Aorta (tissue), 5 donors: ENCODE measurements at places on chromosomes 6 and 20.

DNA sequence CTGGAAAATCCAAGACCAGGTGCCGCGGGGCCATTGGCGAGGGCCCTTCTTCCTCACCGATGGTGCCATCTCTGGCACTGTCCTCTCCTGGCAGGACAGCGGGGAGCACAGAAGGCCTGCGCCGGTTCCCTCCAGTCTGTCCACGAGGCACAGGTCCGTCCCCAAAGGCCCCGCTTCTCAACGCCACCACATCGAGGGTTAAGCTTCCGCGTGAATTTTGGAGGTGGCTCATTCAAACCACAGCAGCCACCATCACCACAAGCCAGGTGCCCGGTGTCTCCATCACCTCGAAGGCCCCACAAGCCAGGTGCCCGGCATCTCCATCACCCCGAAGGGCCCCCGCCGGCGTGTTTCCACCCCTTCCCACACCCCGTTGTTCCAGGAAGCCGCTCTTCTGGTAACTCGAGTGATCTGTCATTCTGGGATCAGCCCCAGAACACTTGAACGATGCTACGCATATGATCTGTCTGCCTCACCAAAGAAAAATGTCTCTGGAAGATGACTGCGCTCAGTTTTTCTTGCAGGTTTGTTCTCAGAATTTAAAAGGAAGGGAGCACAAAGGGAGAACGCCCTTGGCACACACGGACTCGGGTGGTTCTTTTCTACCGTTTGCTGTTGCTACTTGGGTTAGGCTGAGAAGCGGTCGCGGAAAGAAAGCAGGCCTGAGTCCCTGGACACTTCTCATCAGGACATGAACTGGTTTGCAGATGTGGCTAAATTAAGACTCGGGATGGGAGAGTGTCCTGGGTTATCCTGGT lies 9.9 kb upstream of the KIF25 start:
- no peak for DNase-seq
- no peak overlapping the region for H3K27ac ChIP-seq
- H3K4me1 ChIP-seq: no peaks in the 10 kb centered on the region
- H3K4me3 ChIP-seq: no peak overlapping the region
- H3K27me3 ChIP-seq: no peaks in the 10 kb centered on the region

GRCh38 chr6:137709424-137710236 lies 157.4 kb upstream of the TNFAIP3 start:
- no peaks in the 10 kb centered on the region for H3K27me3 ChIP-seq
- no peaks in the 10 kb centered on the region for H3K4me1 ChIP-seq
- no peaks in the 10 kb centered on the region for H3K36me3 ChIP-seq
- H3K4me3 ChIP-seq: no peak overlapping the region

DNA sequence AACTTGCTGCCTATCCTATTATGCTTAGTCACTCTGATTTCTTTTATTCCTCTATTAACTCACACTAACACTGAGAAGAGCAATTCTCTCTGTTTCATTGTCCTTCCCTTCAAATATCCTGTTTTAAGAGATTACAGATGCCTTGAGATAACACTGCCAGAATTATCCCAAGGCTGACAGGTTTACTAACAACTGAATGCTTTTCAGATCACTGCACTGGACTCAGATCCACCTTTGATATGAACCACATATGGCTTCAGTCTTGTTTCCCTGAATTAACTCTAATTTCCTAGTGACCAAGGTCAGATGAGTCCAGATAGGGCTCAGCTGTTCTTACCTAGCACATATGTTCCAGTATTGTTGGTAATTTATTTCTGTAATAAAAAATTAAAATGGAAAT lies 633.1 kb downstream of the GRIK2 start:
- H3K27ac ChIP-seq: no peak overlapping the region
- no peaks in the 10 kb centered on the region for H3K27me3 ChIP-seq
- H3K4me3 ChIP-seq: no peak overlapping the region
- no peaks in the 10 kb centered on the region for H3K36me3 ChIP-seq

- no peak for DNase-seq
- H3K4me1 ChIP-seq: no peaks in the 10 kb centered on the region
- no peaks in the 10 kb centered on the region for H3K27me3 ChIP-seq
- no peak overlapping the region for H3K4me3 ChIP-seq
- no peak overlapping the region for H3K27ac ChIP-seq
- H3K36me3 ChIP-seq: no peaks in the 10 kb centered on the region
These were observed 163.7 kb downstream of the RALGAPA2 start for GRCh38 chr20:20548527-20549266.

GRCh38 chr6:33294086-33294823 lies 4.5 kb downstream of the RGL2 start:
- no peak overlapping the region for H3K4me3 ChIP-seq
- no peaks in the 10 kb centered on the region for H3K4me1 ChIP-seq
- H3K27me3 ChIP-seq: no peaks in the 10 kb centered on the region
- H3K36me3 ChIP-seq: no peaks in the 10 kb centered on the region
- no peak overlapping the region for H3K27ac ChIP-seq
- DNase-seq: peak; percentile 26

GRCh38 chr6:113630738-113631535 lies 226.2 kb upstream of the MARCKS start:
- H3K27ac ChIP-seq: no peak overlapping the region
- H3K4me3 ChIP-seq: no peak overlapping the region
- no peak for DNase-seq
- peaks cover 1% of the 10 kb centered on the region for H3K4me1 ChIP-seq

DNA sequence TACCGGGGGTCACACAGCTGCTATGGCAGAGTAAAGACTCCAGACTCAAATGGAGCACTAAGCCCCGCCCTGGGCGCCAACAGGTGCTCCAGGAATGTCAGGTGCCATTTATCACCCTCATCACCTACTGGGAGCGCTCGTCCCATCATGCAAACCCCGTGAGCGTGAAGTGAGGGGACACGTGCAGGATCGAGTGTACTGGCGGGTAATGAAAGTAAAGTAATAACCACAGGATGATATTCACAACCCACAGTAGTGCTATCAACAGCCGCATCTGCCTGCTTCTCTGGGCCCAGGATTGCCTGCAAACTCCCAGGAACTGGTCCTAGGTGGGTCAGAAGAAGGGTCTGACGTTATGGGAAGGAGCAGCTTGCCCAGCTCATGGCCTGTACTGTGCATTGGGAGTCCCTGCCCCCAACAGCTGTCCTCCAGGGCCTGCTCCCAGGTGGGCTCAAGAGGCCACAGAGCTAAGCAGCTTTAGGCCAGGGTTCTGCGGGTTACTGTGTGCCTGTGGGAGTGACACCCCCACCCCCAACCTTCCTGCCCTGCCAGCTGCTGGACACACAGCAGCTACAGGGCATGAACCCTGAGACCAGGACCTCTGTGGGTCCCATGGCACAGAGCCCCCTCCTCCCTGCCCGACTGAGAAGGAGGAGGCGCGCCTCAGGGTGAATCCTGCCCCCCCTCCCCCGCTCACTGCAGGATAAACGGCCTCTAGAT lies 120.5 kb upstream of the SULF2 start:
- no peak overlapping the region for H3K27ac ChIP-seq
- H3K4me1 ChIP-seq: no peaks in the 10 kb centered on the region
- no peak overlapping the region for H3K4me3 ChIP-seq
- no peaks in the 10 kb centered on the region for H3K36me3 ChIP-seq

GRCh38 chr6:29651413-29652197 lies 5.3 kb upstream of the MOG start:
- no peaks in the 10 kb centered on the region for H3K36me3 ChIP-seq
- H3K4me1 ChIP-seq: no peaks in the 10 kb centered on the region
- DNase-seq: no peak
- H3K27ac ChIP-seq: no peak overlapping the region
- H3K27me3 ChIP-seq: no peaks in the 10 kb centered on the region

- H3K36me3 ChIP-seq: no peaks in the 10 kb centered on the region
- H3K4me1 ChIP-seq: no peaks in the 10 kb centered on the region
- H3K4me3 ChIP-seq: no peak overlapping the region
- no peak overlapping the region for H3K27ac ChIP-seq
- no peaks in the 10 kb centered on the region for H3K27me3 ChIP-seq
These were observed 50.5 kb downstream of the KCNK5 start for GRCh38 chr6:39178804-39179203.

DNA sequence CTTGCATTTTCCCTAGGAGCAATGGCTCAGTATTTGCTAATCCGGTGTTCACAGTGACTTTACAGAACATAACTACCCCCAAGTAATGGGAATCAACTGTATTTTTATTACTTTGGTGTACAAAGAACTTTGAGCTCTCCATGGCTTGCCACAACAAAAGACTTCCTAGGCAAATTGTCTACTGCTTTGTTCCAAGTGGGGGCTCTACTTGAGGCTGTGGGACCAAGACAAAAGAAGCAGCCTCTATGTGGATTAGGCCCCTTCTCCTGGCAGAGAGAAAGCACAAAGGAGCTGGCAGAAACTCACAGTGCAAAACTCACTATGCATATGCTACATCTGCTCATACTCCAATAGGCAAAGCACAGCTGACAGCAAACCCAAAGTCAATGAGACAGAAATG lies 853 bp downstream of the WFDC8 start:
- H3K4me3 ChIP-seq: no peak overlapping the region
- no peaks in the 10 kb centered on the region for H3K36me3 ChIP-seq
- no peaks in the 10 kb centered on the region for H3K27me3 ChIP-seq
- DNase-seq: no peak
- H3K27ac ChIP-seq: no peak overlapping the region
- H3K4me1 ChIP-seq: no peaks in the 10 kb centered on the region

- H3K4me1 ChIP-seq: no peaks in the 10 kb centered on the region
- no peaks in the 10 kb centered on the region for H3K27me3 ChIP-seq
- DNase-seq: peak; percentile 42
These were observed 337 bp downstream of the ESF1 start for GRCh38 chr20:13784271-13784892.

DNA sequence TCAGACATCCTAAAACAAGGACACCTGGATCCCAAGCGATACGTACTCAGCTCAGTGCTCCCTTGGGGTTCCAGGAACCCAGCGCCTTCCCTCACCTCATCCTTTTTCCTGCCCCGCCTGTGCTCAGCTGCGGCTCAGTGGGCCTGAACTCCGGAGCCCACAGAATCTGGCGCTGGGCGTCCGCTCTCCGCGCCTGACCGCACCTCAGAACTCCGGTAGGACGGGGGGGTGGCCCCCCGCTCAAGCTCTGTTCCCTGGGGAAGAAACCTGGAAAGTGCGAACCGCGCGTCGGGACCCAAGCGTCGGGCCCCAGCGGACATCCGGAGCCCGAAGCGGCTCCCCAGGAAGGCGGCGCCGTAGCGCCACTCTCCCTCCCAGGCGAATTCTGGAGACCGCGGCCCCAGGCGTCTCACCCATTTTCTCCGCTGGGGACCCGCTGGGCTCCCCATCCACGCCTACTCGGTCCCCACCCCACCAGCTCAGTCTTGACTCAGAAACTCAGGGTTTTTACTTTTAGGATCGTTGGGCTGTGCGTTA lies 336 bp upstream of the LY6G5C start:
- H3K27ac ChIP-seq: no peak overlapping the region
- DNase-seq: peak; percentile 85
- H3K4me3 ChIP-seq: no peak overlapping the region
- H3K4me1 ChIP-seq: no peaks in the 10 kb centered on the region

GRCh38 chr6:126461045-126461444 lies 121.1 kb downstream of the CENPW start:
- H3K27ac ChIP-seq: no peak overlapping the region
- H3K4me3 ChIP-seq: no peak overlapping the region
- no peaks in the 10 kb centered on the region for H3K27me3 ChIP-seq
- H3K4me1 ChIP-seq: no peaks in the 10 kb centered on the region
- no peaks in the 10 kb centered on the region for H3K36me3 ChIP-seq

DNA sequence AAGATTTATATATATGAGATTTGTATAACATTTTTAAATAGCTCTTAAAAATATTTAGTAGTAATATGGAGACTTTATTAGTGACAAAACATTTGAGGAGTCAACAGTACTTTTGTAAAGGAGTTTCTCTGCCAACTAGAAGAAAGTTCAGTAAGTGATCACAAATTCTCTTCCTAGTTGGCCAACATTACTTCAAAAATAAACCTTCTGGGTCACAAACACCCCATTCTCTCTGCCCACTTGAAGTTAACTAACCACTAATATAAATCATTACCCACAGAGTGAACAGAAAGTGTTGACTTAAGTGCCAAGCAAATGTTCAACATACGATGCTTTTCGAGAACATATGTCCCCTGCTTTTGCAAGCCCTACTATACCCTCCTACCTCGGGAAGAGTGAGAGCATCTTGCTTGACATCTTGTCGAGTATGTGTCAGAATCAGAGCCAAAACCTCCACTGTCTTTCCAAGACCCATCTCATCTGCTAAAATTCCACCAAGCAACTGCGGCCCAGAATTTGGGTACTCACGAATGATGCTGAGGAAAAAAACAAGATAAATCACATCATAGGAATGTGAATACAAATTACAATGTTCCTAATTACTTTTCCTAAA lies 16.9 kb downstream of the SHPRH start:
- H3K27me3 ChIP-seq: no peaks in the 10 kb centered on the region
- peaks cover 6% of the 10 kb centered on the region for H3K36me3 ChIP-seq
- no peak overlapping the region for H3K4me3 ChIP-seq
- no peaks in the 10 kb centered on the region for H3K4me1 ChIP-seq
- no peak for DNase-seq
- H3K27ac ChIP-seq: no peak overlapping the region

DNA sequence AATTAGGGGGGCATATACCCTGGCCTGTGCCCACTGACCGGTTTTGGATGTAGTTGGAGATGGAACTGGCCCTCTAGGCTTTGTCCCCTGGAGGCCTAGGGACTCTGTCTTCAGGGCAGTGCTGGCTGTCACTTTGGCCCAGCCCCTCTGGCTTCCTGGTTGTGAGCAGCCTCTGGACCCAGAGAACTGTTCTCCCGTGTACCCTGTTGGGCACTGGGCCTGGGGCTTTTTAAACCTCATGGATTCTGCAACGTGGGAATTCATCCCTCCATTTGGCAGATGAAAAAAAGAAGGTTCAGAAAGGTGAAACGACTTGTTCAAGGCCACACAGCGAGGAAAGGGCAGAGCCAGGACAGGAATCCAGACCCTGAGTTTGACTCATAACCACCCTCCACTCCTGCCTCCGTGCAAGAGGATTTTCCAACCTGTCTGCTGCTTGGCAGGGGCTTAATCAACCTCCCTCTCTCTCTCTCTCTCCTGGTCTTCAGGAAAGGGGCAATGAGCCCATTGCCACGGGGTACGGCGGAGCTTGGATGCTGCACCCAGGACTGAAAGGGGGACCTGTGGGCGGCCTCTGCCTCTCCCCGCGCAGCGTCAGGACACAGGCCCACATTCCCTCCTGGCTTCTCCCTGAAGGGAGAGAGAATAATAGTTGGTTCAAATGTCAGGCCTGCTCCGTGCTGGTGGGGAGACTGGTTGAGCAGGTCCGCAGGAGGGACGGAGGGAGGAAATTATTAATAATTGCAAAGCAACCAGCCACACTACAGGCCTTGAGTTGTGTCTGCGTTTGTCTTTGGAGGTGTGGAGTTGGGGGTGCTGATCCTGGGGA lies 56.0 kb downstream of the CEBPB start:
- H3K4me1 ChIP-seq: no peaks in the 10 kb centered on the region
- no peak overlapping the region for H3K27ac ChIP-seq
- no peaks in the 10 kb centered on the region for H3K27me3 ChIP-seq
- H3K36me3 ChIP-seq: no peaks in the 10 kb centered on the region

GRCh38 chr6:44349904-44350649 lies 7.6 kb downstream of the SPATS1 start:
- H3K4me3 ChIP-seq: no peak overlapping the region
- no peaks in the 10 kb centered on the region for H3K27me3 ChIP-seq
- H3K36me3 ChIP-seq: no peaks in the 10 kb centered on the region
- H3K27ac ChIP-seq: no peak overlapping the region
- H3K4me1 ChIP-seq: no peaks in the 10 kb centered on the region
- no peak for DNase-seq

- no peak overlapping the region for H3K27ac ChIP-seq
- no peak overlapping the region for H3K4me3 ChIP-seq
- no peaks in the 10 kb centered on the region for H3K27me3 ChIP-seq
- DNase-seq: no peak
- no peaks in the 10 kb centered on the region for H3K4me1 ChIP-seq
These were observed 36.7 kb upstream of the TMEM14A start for GRCh38 chr6:52634211-52634610.

- H3K27ac ChIP-seq: no peak overlapping the region
- no peaks in the 10 kb centered on the region for H3K36me3 ChIP-seq
- H3K4me3 ChIP-seq: no peak overlapping the region
- no peaks in the 10 kb centered on the region for H3K27me3 ChIP-seq
- no peak for DNase-seq
These were observed 42.5 kb downstream of the ID4 start for GRCh38 chr6:19879663-19880062.
